ENCODE measurements at places on chromosomes 2 and 18.

DNA sequence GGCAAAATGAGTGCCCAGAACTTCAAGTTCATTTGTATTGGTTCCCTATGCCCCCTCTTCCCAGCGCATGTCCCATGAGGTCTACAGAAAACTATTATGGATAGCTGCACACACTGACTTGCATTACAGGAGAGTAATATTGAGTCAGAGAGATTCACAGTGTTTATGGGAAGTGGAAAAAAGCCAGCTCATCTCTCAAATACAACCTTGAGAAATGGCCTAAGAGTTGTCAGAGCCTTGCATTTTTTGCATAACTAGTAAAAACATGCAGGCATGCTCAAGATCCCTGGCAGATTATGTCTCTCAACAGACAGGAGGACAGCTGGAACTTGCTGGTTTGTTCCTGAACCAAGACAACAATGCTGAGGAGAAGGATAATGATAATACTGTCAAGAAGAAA is 1292.8 kb downstream of the DSC3 start:
- DNase-seq, result no peak

- no peak for DNase-seq
Measured at GRCh38 chr2:60391230-60391629, 162.2 kb downstream of the BCL11A start.

- no peak for DNase-seq
Measured at GRCh38 chr2:222445227-222445626, 20.9 kb downstream of the SGPP2 start.

DNA sequence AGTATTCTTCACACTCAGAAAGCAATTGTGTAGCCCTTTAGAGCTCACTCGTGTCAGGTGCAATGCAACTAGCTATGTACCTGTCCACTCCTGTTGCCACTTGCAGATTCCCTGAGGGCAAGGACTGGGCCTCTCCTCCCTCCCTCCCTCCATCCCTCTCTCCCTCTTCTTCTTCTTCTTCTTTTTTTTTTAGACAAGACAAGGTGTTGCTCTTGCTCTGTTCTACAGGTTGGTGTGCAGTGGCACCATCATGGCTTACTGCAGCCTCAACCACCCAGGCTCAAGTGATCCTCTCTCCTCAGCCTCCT is 119.7 kb downstream of the ACKR3 start:
- no peak for DNase-seq

- DNase-seq, result no peak
Measured at GRCh38 chr2:221437056-221437455, 135.0 kb downstream of the EPHA4 start.

DNA sequence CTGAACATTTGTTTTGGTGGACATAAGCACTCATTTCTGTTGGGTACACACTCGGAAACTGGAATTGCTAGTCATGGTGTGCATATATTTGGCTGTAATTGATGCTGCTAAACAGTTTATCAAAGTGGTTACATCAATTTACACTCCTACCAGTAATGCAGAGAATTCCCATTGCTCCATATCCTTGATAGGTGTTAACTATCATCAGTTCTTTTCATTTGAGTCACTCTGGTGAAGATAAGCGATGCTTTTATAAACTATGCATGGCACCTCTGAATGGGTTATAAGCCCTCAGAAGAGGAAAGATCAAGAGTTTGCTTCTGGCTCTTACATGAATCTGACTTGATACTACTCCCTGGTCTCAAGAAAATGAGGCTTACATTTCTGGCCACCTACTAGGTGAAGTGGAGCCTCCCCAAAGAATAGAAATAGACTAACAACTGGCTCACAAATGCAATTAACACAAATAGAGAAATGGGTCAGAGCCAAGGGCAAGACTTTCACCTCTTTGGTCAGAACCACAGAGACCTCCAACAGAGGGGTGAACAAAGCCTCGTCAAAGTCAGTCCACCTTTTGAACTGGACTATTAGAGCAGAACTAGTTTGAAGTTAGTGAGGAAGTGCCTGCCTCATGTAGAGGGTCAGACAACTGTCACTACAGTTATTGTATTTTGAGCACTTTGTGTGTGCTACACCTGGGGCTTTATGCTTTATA is 15.0 kb upstream of the STK17B start:
- DNase-seq, result no peak

GRCh38 chr18:24472591-24472990 is 12.2 kb downstream of the HRH4 start:
- DNase-seq, result no peak

GRCh38 chr18:44518091-44518615 is 162.5 kb upstream of the SETBP1 start:
- no peak for DNase-seq

- no peak for DNase-seq
Measured at GRCh38 chr18:57984490-57985115, 59.4 kb upstream of the NEDD4L start.
